Stimulated activated CD4-positive, alpha-beta T cell treated with anti-CD3 and anti-CD28 coated beads, Interleukin-15, amount 100 ng/mL, for 24 hours (primary cell): ENCODE measurements at places on chromosomes 2 and 18.

DNA sequence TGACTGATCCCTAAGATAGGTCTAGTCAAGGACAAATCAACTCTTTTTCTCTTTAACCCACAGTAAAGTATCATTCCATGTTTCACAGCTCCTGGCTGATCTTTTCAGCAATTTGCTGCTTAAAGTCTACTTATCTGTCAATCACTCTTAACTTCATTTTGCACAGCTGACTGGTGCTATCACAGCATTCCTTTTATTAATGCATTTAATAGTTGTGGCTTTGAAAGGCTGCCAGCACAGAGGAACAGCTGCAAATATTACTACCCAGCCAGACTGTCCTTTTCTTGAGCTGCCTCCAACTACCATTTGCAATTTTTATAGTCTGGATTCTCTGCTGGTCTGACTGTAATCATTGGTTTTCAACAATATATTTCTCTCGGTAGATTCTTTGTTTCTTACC is 303.5 kb downstream of the STK39 start:
- DNase-seq, result no peak

GRCh38 chr2:233184669-233185068 is 66.8 kb upstream of the ATG16L1 start:
- no peak for DNase-seq

DNA sequence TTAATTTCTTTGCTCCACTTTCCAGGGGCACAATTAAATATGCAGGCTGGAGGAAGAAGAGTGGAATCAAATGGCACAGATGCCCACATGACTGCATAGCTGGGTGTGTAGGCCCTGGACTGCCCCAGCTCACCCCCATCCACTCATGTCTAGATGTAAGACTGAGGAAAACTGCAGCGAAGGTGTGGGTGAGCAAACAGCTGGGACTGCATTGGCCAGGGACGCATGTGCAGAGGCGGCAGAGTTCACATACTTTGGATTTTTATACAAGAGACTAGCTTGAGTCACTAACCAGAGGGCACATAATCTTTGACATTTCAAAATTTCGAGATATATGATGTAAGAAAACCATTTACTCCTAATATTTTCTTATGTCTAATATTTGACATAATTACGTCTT is 60.1 kb downstream of the SPIRE1 start:
- DNase-seq, result no peak

DNA sequence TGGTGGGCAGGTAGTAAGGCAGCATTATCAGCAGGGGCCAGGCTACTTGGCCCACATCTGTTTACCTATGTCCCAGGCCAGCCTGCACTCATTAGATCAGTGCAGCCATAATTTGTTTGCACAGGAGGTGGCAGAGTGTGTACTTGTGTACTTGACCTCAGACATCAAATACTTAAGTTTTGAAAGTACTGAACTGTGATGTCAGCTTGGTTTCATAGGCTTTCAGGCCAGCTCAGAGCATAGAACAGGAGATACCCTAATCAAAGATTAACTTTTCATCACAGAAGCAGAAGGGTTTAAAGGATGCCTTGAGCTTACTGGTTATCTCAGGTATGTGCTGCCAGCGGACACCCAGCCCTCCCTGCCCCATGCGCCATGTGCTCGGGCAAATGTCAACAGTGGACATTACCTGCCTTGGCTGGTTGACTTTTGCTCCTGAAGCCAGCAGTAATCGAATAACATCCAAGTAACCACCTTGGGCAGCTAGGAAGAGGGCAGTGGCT is 33.2 kb downstream of the ANKRD29 start:
- DNase-seq, result no peak

- no peak for DNase-seq
Observed at GRCh38 chr2:127482031-127482430, 44.3 kb downstream of the IWS1 start.

- DNase-seq, result no peak
Observed at GRCh38 chr2:160085662-160086061, 23.2 kb upstream of the PLA2R1 start.

GRCh38 chr18:33616556-33616955 is 38.5 kb downstream of the ASXL3 start:
- no peak for DNase-seq

DNA sequence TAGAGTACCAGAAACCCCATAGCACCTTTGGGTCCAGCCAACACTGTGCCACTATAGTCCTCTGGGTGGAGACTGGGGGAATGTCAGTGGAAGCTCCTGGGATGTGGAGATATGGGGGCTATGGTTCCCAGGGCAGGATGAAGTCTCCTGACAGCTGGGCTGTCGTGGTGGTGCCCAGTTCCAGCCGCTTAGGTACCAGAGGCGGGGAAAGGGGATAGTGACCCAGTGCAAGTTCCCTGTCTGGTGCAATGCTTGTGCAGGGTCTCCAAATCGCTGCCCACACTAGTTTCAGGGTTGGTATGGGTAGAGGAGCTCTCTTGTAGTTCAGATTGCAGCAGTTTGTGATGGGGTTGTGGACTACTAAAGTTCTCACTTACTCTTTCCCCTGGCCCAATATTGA is 97.9 kb downstream of the ANKRD12 start:
- no peak for DNase-seq

DNA sequence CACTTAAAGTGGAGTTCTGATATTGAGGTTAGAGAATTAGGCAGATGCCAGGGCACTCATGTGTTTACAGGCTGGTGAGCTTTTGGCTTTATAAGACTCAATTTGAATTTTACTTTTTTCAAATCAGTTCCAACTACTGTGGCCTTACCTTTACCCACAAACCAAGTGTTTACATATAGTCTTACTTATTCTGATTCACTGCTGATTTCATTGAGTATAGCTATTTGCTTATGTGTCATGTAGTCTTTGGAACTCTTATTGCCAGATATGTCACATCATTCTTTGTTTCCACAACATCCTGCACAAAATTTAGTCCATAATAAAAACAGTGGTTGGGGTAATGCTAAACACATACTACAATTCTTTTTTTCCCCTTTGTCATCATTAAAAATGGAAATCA is 96.5 kb downstream of the XIRP2 start:
- no peak for DNase-seq

DNA sequence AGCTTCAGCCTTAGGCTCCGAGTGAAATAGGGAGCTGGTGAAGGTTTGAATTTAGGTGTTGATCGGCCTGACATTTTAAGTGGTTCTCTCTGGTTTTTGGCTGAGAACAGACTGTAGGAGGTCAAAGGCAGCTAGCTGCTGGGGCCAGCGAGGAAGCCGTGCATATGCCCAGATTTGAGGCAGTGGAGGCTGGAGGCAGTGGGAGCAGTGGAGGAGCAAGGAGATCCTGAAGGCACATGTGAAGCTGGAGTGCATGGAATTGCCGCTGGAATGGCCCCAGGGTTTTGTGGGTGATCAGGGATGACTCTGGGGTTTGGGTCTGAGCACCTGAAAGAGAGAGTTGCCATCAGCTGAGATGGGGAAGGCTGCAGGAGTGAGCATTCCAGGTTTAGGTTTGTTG is 25.1 kb downstream of the STEAP3 start:
- no peak for DNase-seq

DNA sequence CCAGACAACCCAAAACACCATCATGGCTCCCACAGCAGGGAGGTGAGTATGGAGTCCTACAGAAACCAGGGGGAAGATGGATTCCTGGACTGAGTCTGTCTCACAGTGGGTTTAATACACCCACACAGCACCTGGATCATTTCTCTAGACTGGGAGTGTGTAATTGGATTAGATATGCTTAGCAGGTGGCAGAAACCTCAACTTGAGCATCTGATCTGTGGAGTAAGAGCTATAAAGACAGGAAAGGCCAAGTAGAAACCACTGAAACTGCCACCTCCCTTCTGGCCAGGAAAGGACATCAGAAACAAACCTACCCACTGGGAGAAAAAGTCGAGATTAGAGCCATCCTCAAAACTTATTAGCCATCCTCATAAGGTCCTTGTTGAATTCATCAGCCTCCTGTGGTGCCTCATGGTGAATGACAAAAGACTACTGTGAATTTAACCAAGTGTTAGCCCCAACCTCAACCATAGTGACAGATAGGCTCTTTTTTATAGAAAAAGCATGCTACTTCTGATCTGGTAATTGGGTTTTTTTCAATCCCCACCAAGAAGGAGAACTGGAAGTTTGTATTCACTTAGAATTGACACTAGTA is 28.1 kb upstream of the CHST9 start:
- no peak for DNase-seq

DNA sequence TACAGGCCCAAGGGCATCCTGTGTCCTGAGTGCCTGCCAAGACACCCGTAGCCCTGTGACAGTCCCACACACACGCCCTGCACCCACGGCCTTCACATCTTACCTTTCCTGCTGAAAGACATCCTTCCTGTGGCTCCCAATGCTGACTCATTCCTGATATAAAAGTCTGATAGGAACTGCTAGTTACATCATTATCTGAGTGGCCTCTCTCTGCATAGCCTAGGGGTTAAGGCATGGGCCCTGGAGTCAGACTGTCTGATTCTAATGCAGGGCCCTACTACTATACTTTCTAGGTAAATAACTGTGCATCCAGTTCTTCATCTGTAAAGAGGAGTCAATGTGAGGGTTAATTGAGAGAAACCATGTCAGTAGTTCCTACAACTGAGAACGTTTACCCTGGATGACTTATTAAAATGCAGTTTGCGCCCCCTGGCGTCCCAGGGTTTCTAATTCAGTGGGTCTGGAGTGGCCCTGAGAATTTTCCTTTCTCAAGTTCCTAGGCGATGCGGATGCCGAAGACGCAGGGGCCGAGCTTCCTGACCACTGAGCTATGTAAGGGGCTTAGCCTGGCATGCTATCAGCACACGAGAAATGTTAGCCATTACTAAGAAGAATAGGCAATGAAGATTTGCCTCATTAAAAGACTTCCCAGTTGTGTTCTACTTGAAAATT is 6.0 kb upstream of the GPR45 start:
- DNase-seq, result peak; percentile 83

- no peak for DNase-seq
Observed at GRCh38 chr2:3703757-3704355, 481 bp downstream of the DCDC2C start.

- DNase-seq, result no peak
Observed at GRCh38 chr2:216700781-216701180, 5.4 kb upstream of the IGFBP5 start.

DNA sequence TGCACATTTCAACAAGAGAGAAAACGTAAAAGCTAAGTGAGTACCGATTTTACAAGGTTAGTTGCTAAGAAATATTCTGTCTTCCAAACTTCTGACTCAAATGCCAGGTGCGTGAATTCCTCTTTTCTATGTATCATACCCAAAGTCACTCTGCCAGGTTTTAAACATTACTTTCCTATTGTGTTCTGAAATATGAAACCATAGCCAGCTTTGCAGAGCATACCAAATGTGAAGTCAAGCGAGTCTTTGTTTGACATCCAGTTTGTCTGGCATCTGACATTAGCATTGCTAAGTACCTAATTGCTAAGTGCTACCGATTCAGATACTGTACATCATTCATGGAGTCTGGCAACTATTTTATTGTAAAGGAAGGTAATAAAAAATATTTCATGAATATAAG is 321.9 kb upstream of the GALNT5 start:
- no peak for DNase-seq

- DNase-seq, result no peak
Observed at GRCh38 chr2:198968545-198968944, 489.2 kb downstream of the SATB2 start.

DNA sequence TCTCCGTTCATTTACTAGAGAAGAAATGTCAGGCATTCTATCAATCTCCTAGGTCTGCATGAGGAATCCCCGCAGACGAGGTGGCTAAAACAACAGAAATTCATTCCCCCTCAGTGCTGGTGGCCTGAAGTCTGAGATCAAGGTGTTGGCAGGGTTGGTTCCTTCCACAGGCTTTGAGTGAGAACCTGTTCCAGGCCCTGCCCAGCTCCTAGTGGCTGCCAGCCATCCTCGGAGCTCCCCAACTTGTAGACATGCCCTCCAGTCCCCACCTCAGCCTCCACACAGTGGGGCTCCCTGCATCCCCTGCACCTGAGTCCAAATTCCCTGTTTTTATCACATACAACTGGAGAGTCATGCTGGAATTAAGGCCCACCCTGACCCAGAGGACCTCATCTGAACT is 145.3 kb upstream of the ALKAL2 start:
- no peak for DNase-seq

DNA sequence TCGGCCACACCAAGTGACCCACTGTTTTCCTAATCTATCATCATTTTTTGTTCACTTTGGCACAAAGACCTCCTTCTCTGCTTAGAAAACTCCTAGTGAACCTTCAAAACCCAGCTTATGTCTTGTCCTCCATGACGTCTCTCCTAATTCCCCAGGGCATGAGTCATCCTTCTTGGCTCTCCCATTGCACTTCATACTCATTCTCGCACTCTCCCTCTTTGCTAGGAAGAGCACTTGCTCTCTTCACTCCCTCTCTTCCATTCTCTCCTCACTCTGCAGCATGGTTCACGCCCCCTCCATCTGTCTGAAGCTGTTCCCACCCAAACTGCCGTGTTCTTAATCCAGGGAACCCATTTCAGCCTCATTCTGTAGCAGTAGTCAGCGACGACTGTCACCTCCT is 103.9 kb downstream of the MRO start:
- DNase-seq, result no peak

GRCh38 chr2:238024986-238025385 is 35.8 kb upstream of the SCLY start:
- DNase-seq, result peak; percentile 57

GRCh38 chr18:36655074-36655473 is 173.7 kb downstream of the TPGS2 start:
- DNase-seq, result no peak

DNA sequence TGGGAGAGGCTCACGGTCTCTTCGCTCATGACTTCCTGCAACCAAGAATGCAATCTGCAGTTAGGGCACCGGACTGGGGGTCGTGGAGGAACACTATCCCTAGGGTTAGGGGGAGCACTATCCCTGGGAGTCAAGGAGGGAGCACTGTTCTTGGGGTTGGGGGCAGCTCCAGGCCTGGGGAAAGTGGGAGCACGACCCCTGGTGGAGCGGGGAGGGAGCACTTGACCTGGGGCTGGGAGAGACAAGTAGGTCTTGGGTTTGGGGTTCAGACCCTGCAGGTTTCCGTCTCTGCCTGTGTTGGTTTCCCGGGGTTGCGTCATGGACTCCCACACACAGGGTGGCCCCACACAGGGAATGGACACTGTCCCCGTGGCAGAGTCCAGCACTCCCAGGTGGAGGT is 133.6 kb downstream of the TPO start:
- no peak for DNase-seq

DNA sequence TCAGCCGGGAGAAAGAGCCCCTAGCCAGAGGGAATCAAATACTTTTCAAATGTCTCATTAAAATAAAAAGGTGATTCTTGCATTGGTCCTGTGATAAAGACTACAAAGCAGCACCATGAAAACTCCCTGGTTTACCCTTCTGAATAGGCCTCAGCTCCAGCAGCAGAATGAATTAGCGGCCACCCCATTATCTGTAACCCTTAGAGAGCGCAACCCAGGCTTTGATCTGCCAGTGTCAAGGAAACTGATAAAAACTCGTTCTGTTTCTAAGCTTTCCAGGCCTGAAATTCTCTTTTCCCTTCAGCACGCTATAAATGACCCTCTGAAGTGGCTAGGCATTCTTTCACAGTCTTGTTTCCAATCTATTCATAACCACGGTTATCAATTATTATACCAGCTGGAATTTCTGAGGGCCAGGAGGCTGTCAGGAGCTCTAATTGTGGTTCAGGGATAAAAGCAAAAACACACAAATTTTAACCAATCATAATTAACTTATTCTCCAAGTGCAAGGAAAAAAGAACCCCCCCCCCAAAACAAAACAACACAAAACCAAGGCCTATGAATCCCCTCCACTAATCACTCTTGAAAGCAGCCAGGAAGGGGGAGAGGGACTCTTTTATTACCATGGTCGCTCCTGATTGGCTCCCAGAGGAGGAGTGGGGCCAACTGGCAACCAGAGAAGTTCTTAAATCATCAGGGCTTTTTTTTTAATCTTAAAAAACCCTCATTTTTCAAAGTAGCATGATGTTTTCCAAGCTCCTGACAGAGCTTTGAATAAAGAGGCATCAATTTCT is 258.9 kb downstream of the CYRIA start:
- DNase-seq, result no peak
